ENCODE measurements at places on chromosomes 3 and 15.

GRCh38 chr3:32614956-32615355 is 44.3 kb upstream of the DYNC1LI1 start:
- no peak for DNase-seq

- DNase-seq, result no peak
These were observed 286.7 kb upstream of the PROK2 start for GRCh38 chr3:72071624-72072023.

DNA sequence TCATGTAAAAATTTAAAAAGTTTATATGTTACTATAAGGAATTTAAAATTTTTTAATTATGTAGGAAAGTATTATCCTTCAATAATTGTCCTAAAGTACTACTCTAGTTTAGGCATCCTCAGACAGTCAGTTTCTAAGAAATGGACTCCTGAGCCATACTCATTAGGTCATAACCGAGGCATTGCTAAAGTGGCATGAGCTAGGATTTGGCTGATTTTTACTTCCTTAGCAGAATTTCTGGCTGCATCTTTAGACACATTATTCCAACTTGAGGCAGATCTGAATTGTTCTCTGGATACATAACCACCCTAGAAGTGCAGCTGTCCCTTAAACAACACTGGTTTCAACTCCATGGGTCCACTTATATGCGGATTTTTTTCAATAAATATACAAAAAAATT is 38.3 kb downstream of the IFT57 start:
- no peak for DNase-seq

DNA sequence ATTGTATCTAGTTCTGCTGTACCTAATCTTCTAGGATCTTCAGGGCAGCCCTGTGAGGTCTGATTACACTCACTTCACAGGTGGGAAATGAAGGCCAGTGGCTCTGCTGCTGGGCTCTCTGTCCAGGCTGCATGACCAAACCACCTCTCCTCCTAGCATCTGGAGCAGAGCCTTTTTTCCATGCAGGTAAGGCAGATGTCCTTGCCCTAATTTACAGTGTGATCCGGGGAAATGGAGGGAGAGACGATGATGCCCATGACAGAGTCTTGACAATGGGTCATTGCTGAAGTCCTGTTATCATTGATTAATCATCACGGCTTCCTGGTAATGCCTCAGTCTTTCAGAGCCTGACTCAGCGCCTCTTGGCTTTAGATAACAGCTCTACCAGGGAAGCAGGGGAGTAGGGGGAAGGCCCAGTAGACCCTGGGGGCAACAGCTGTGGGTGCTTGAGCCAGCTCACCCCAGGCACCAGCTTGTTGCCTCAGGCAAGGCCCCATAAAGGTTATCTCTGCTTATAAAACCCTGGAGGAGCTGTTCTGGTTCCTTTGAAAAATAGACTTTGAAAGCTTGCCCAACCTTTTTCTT is 153.4 kb downstream of the GABRG3 start:
- no peak for DNase-seq

GRCh38 chr15:26804063-26804804 is 31.4 kb upstream of the GABRB3 start:
- no peak for DNase-seq

GRCh38 chr3:81744366-81744765 is 17.1 kb downstream of the GBE1 start:
- DNase-seq, result no peak

DNA sequence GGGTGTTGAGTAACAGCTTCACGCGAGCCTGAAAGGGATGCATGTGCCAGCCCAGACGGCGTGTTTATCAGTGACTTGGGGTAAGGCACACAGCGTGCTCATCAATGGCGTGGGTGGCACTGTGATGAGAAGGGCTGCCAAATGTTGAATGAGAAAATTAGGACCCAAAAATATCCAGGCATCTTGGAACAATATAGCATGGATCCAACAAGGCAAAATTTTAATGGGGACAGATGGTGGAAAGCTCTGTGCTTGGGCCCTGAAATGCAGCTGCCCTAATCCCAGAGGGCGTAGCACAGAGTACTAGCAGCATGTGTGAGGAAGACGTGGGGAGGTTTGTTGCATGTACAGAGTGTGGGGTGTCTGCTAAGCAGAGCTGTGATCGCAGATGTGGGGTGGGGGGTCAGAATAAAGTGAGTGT is 48.9 kb downstream of the SSUH2 start:
- no peak for DNase-seq

DNA sequence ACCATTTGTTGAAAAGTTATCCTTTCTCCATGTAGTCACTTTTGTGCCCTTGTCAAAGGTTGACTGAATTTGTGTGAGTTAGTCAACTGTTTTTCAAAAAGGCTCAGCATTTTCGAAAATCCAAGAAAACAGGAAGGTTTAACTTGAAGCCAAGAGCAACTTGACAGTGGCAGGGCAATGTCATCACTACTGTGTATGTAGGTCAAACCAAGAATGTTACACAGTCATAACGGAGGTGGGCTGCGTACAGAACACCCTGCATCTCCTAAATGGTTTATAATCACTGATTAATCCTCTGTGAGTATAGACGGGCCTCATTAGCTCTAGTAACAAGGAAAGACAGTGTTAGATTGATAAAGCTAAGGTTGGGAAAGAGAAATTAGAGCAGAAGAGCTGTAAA is 1064.9 kb downstream of the FHIT start:
- DNase-seq, result no peak

DNA sequence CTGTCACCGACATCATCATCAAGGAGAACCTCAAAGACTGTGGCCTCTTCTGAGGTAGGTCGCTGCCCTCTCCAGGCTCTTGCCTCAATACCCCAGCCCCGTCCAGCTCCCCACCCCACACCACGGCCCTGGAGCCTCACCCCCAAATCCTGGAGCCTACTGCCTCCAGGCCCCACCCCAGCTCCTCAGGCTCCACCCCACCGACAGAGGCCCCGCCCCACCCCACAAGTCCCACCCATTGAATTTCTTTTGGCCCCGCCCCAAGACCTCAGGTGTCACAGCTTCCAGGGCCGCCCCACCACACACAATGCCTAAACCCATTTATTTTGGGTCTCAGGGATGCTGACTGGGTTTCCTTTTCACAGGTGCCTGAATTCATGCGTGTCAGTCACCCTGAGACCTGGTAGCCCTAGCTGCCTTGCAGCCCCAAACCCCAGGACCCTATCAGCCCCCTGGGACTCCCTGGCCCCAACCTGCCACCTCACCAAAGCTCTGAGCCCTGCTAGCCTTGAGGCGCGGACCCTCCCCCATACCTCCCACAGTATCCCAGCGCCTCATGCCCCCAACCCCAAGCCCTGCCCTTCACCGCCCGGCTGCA is 3.6 kb downstream of the GNAT1 start:
- no peak for DNase-seq

GRCh38 chr3:63654931-63655330 is 2.5 kb downstream of the SNTN start:
- DNase-seq, result peak; percentile 12

GRCh38 chr15:101122806-101123205 is 129.0 kb downstream of the CHSY1 start:
- no peak for DNase-seq

DNA sequence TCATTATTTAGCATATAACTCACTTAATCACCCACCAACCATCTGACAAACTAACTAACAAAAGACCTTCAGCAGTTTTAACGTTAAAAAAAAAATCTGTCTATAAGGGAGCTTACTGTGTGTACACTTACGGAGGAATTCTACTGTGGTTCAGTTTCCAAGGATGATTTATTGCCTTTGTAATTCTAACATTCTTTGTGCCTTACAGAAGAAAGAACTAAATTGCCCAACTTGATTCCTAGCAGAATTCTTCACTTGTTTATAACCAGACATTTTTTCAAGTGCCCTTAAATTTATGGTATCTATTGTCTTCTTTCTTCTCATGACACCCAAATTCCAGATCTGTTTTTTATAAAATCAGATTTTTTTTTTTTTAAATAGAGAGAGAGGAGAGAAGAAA is 119.7 kb upstream of the IGSF10 start:
- no peak for DNase-seq

DNA sequence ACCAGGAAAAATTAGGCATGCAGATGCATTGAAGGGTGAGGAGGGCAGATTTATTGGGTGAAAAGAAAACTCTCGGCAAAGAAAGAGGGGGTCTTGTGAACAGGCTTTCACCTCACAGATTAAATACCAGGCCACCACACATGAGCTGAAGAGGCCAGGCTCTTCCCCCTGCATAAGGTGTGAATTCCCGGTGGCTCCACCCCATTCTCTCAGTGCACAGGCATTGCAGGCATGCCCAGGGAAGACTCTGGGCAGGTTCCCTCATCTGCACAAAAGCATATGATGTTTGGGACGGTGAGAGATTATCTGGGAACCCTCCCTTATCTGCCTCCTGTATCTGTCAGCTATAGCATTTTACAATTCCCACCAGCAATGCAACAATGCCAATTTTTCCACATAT is 7.2 kb upstream of the SLC35G2 start:
- no peak for DNase-seq

- no peak for DNase-seq
These were observed 90.5 kb upstream of the MYRIP start for GRCh38 chr3:39718674-39719595.

DNA sequence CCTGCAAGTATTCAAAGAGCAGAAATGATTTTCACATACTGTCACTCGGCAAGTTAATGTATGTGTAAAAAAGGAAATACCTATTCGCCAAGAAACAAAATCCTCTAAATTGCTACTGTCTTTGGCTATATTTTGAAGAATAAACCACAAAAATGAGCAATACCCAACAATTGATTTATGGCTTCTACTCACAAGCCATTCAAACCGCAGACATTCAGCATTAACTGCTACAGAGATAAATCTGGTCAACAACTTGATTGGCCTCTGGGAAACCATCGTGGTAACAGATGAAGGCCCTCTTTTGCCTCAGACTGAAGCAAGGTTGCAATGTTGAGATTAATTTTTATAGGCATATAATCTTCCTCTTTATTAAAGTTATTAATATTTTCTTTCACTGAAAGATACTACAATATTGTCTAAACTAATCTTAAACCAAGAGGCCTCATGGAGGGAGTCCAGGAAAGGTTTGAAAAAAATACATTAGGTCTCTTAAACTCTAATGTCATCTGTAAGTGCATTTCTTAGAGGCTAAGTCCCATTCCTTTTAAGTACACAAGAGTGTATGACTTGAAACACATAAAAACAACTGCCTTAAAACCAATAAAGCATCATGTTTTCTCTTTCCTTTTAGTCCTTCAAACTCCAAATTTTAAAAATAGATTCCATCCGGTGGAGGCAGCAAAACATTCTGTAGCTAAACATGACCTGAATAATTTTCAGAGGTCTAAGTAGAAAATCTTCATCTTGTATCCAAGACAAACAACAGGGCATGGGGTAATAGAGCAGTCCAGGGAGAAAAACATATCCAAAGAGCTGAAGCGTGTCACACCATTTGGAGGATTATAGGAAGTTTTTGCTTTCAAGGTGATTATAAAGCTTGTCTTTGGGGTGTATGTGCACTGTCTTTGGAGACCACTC is 162.4 kb upstream of the TGFBR2 start:
- no peak for DNase-seq

- no peak for DNase-seq
These were observed 45.3 kb downstream of the KY start for GRCh38 chr3:134605556-134605955.

- no peak for DNase-seq
These were observed 799.8 kb downstream of the DIPK2A start for GRCh38 chr3:144771381-144771870.

DNA sequence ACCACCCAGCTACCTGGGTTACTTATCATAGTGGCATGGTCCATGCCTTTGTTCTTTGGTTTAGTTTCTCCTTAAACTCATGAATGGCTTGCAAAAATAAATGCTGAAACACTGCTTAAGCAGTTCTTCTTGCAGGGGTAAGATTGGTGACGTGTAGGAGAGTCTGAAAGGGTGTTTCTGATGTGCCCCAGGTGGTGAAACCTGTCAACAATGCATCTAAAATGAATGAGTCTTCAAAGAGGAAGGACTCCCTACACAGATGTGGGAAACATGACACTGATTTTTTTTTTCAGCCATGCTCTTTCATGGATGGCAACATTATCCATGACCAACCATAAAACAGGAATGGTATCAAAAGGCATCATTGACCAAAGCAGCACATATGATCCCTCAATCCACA is 72.0 kb downstream of the KCNH8 start:
- DNase-seq, result no peak

GRCh38 chr3:23894254-23895061 is 22.3 kb downstream of the NKIRAS1 start:
- DNase-seq, result no peak

- no peak for DNase-seq
These were observed 2.0 kb downstream of the ATP10A start for GRCh38 chr15:25860885-25861866.

GRCh38 chr15:90192961-90193786 is 8.0 kb upstream of the SEMA4B start:
- DNase-seq, result no peak

DNA sequence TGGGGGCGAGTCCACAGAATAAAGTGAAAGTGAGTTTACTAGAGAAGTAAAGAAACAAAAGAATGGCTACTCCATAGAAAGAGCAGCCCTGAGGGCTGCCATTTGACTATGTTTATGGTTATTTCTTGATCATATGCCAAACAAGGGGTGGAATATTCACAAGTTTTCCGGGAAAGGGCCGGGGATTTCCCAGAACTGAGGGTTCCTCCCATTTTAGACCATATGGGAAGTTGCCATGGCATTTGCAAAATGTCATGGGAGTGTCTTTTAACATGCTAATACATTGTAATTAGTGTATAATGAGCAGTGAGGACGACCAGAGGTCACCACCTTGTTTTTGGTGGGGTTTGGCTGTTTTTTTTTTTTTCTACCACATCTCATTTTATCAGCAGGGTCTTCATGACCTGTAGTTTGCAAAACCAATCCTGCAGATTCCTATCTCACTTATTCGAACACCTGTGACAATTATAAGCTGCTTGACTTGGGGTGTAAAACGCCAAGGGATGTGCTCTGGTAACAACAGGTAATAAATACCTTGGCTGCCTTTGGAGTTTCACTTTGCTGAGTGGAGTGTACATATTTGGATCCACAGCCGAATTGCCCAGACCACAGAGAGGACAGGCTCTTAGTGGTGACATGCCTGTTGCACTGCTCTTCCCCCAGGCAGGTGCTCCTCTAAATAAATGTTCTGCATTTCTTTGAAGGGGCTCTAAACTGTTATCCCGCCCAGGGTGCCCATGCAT is 43.6 kb downstream of the C2CD4B start:
- no peak for DNase-seq

- no peak for DNase-seq
These were observed 168.4 kb upstream of the CADPS start for GRCh38 chr3:63043631-63044030.

DNA sequence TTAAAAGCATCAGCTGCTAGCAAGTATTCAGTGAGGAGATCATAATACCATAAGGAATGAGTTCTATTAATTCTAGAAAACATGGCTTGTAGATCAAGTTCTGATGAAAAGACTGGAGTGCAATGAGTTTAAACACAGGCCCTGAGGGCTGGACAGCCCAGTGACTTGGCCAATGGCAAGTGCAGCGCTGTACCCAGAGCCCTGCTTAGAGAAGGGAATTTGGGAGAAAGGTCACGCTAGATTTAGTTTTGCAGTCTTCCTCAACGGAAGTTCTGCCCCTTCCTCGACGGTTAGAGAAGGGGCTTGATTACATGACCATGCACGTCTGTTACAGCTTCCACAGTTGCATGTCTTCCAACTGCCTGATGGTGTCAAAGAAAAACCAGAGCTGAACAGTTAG is 4.0 kb downstream of the TMEM212 start:
- no peak for DNase-seq
